ENCODE measurements at places on chromosomes 12 and 14.

DNA sequence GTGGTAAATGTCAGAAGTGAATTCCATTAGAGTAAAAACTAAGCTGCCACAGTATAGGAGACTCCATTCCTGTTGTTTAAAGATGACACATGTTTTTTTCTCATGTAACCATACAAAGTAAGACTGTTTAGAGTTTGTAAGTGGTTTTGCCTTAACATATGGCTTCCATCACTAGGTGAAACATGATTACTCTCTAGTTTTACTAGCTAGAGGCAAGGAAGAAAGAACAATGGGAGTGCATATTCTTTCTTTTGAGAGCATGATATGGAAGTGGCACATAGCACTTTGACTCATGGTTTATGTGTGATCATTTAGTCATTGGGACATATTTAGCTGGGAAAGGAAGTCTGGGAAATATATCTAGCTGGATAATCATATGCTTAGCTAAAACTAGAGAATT lies 7.7 kb downstream of the ATF7IP start:
- no peak for DNase-seq

- DNase-seq, result no peak
Observed at GRCh38 chr12:10584415-10584814, 29.0 kb downstream of the MAGOHB start.

DNA sequence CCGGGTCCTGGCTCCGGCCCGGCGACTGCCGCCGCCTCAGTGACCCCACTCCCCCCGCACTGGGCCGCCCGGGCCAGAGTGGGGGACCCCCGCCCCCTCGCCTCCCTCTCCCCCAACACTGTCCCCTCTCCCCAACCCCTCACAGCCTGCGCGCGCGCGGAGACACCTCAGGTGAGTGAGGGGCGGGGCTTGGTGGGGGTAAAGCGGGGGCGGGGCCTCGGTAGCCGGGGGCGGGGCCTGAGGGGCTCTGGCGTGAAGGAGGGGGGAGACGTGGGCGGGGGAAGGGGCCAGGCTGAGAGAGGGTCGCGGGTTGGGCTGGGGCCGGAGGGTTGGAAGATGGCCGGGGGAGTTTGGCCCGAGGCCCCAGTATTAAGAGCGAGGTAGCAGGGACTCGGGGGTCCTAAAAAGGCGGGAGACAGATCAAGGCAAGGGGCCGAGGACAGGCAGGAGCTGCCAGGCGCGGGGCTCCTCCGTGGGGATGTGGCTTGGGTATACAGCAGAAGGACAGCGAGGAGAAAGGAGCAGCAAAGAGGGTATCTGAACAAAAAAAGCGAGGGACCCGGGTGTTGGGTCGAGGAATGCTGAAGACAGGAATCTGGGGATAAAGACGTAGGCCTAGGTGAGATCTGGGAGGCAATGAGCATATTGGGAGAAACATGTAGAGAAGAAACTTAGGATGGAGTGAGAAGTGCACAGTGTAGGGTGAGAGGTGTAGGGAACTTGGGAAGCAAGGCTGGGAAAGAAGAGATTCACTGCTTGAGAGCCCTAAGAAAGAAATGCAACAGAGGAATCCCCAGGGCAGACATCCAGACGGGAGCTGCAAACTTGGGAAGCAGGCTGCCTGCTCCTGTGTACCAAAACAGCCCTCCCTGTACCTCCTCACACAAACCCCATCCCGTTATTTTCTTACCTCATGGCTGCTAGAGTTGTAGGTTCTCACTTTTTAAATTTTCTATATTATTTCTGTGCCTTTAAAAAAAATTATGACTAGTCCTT lies 10.8 kb downstream of the SUOX start:
- DNase-seq, result peak; percentile 42

DNA sequence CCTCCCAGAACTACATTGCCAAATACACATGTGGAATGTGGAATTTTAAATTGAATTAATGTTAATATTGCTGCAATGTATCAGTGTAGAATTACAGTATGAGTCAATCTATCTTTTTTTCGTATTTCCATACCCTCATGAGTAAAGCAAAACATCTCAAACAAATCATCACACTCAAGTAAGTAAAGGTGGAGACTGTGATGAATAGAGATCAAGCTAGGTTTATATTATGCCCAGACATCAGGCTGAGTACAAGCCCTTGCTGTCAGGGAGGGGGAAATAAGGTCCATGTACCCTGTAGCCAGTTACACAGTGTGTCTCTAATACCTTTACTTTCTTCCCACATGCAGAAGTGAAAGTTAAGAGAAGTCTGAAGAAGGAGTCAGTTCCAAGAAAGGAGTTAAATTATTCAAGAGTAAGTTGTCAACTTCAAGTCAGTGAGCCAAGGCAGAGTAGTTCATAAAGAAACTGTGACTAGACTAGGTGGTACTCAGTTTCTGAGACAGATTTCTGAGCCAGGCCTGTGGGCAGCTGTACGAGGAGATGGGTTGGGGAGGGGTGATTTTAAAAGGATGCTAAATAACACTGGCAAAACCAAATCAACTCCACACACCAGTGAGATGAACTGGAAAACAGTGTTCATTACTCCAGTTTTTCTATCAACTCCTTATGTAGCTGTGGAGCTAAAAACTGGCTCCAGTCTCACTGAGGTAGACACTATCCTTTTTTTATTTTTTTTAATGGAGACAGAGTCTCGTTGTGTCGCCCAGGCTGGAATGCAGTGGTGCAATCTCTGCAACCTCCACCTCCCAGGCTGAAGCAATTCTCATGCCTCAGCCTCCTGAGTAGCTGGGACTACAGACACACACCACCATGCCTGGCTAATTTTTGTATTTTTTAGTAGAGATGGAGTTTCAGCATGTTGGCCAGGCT lies 23.8 kb upstream of the STK38L start:
- DNase-seq, result no peak

- no peak for DNase-seq
Observed at GRCh38 chr12:57031138-57031725, 14.9 kb upstream of the TAC3 start.

GRCh38 chr12:6925239-6925539 lies 2.6 kb upstream of the ATN1 start:
- DNase-seq, result no peak
